ENCODE measurements at places on chromosomes 3 and 15.

DNA sequence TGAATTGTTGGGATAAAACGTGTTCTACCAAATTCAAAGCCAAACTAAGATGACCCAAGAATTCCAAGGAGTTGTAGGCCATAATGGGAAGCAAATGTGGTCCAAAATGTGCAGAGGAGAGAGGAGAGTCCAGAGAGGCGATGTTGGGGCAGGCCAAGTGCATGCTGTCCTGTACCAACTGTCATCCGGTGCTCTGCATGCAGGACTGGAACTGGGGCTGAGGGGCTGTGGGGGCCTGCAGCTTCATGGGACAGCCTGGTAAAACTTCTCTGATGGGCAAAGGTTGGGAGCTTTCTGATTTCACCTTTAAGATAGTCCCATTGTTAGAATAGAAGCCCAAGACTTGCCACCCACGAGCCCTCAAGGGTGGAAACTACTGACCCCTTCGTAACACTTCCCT lies 831.4 kb downstream of the AGBL1 start:
- no peak for DNase-seq

DNA sequence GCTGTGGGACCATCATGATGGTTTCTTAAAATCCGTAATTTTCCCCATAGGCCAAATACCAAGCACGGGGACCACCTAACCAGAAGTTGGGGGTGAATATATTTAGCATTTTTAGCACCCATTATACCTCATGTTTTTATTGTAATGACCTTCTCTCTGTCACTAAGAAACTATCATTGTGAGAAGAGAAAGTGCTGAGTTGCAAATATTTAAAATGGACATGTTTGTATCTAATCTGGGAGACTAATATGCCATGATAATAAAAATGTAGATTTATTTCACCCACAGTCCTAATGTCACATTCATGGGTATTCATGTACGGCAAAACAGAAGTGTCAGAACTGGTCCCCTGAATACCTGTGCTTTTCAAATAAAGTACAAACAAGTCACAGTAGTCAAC lies 398.9 kb upstream of the NR2F2 start:
- no peak for DNase-seq

- DNase-seq = no peak
Observed at GRCh38 chr3:58271901-58272501, 34.0 kb upstream of the RPP14 start.

DNA sequence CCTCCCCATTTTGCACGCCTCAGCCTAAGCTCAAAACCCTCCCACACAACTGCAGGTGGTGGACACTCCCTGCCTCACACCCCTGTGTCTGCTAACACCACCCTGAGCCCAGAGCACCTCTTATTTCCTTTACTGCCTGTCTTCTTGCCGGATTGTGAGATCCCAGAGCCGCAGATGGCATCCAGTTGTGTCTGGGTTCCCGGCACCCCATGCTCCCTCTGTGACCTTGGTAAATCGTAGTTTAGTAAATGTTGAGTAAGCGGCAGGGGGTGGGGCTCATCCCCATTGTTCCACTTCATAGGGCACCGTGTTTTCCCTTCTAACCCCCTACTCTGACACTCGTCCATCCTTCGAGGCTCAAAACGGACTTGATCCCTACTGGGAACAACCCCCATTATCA lies 14.9 kb downstream of the SPINT1 start:
- no peak for DNase-seq

Measured in bone marrow (tissue), 2 donors.